ENCODE measurements at places on chromosomes 12 and 14.

- peaks cover 7% of the 10 kb centered on the region for H3K27me3 ChIP-seq
- DNase-seq = no peak
- no peak overlapping the region for H3K27ac ChIP-seq
- H3K4me1 ChIP-seq = no peaks in the 10 kb centered on the region
- no peak overlapping the region for H3K4me3 ChIP-seq
- H3K36me3 ChIP-seq = no peaks in the 10 kb centered on the region
Measured at GRCh38 chr14:56745097-56745496, 65.2 kb downstream of the OTX2 start.

DNA sequence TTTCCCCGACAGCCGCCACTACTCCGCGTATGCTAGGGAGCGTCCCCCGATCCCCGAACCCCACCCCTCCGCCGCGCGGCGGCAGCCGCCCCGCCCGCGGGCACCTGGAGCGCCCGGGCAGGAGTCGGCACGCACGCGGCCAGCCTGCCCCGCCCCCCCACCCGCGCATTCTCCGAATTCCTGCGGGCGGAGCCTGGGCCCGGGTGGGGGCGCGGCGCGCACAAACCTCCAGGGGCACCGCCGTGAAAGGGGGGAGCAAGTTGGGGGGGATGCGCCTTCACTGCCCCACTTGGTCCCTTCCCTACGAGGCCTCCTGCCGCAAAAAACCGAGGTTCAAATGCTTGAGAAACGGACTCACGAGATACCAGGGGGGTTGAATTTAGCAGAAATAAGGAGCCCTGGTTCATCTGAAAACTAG lies 1.7 kb downstream of the AJUBA start:
- DNase-seq = peak; percentile 38
- H3K36me3 ChIP-seq = no peaks in the 10 kb centered on the region
- H3K27ac ChIP-seq = no peak overlapping the region

- H3K4me3 ChIP-seq = no peak overlapping the region
- no peak for DNase-seq
- no peaks in the 10 kb centered on the region for H3K4me1 ChIP-seq
- no peak overlapping the region for H3K27ac ChIP-seq
Measured at GRCh38 chr12:16603916-16604575, 1.9 kb downstream of the LMO3 start.

GRCh38 chr14:105168979-105169507 lies 467 bp upstream of the JAG2 start:
- H3K36me3 ChIP-seq = peaks cover 3% of the 10 kb centered on the region
- no peak for DNase-seq
- peaks cover 17% of the 10 kb centered on the region for H3K4me1 ChIP-seq
- no peak overlapping the region for H3K27ac ChIP-seq
- peaks cover 25% of the 10 kb centered on the region for H3K27me3 ChIP-seq
- peak overlapping the region; percentile 73 for H3K4me3 ChIP-seq

GRCh38 chr12:106290666-106291065 lies 11.9 kb upstream of the TCP11L2 start:
- DNase-seq = no peak
- H3K4me1 ChIP-seq = no peaks in the 10 kb centered on the region
- H3K36me3 ChIP-seq = no peaks in the 10 kb centered on the region

DNA sequence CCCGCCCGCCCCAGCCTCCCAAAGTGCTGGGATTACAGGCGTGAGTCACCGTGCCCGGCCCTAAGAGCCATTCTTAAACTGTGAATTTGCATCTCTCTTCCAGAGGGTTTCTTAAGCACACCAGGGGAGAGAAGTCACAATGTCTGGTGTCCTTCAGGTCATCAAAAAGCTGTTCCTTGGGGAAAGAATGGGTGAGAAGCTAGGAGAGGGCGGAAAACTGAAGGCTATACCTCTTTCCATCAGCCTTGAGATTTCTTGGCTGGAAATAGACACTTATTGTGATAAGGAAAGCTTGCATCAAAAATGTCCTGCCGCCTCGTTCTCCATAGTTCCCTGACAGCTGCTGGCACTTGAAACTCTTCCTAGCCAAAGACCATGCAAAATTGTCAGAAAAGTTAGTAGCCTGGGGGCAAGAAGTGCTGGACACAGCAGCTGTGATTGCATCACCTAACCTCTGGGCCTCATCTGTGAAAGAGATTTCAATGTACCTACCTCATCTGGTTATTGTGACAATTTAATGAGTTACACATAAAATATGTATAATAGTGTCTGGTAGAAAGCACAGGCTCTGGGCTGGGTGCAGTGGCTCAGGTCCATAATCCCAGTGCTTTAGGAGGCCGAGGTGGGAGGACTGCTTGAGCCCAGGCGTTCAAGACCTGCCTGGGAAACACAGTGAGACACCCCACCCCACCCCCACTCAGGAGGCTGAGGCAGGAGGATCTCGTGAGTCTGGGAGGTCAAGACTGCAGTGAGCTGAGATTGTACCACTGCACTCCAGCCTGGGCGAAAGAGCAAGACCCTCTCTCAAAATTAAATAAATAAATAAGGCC lies 9.7 kb upstream of the UBC start:
- peaks cover 37% of the 10 kb centered on the region for H3K4me1 ChIP-seq
- H3K4me3 ChIP-seq = no peak overlapping the region
- no peak overlapping the region for H3K27ac ChIP-seq
- no peak for DNase-seq
- H3K27me3 ChIP-seq = no peaks in the 10 kb centered on the region

DNA sequence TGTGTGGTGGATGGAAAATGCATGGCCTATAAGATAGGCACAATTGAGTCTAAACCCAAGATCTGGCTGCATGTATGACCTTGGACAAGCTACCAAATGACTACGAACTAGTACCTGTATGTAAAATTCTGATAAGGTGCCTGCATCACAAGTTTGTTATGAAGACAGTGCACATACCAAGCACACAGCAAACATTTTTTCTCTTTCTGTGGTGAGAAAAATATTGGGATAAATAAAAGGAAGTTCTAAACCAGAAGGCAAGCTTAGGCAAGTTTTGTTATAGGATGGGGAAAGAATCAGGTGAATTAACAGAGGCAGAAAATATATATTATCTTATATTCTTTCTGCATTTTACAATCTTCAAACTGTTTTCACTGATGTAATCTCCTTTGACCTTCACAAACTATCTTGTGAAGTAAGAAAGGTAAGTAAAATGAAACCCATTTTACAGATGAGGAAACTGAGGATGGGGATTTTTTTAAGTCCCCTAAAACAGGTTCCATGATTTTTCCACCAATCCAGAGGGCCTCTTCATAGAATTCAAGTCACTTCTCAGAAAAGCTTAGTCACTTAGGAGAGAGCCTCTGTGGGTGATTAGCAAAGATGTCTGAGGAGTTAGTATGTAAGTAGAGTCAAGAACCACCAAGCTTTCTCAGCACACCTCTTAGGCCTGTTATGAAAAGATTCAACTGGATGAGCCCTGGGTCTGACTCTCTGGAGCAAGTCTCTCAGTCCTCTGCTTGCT lies 132.0 kb upstream of the RAP1B start:
- peaks cover 13% of the 10 kb centered on the region for H3K4me1 ChIP-seq
- no peak for DNase-seq
- no peak overlapping the region for H3K27ac ChIP-seq
- H3K27me3 ChIP-seq = no peaks in the 10 kb centered on the region
- H3K4me3 ChIP-seq = no peak overlapping the region

DNA sequence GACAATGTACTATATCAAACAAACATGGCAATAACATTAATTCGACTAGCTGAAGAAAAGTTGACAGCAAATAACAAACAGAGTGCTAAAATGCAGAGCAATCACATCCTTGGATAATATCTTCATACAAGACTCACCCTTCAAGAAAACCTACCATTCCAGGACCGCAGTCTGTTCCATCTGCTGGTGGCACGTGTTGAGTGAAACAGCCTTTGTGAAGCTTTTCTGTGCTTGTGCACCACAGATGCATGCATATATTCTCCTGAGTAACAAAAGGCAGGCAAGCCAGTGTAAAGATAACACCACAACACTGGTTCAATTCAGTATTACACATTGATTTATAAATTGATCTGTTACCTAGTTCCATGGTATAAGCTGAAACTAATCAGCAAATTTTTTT lies 89.3 kb downstream of the ADAMTS20 start:
- no peaks in the 10 kb centered on the region for H3K4me1 ChIP-seq
- no peaks in the 10 kb centered on the region for H3K27me3 ChIP-seq
- no peak overlapping the region for H3K4me3 ChIP-seq
- no peak overlapping the region for H3K27ac ChIP-seq
- H3K36me3 ChIP-seq = no peaks in the 10 kb centered on the region
